ENCODE measurements at places on chromosomes 2 and 18.

GRCh38 chr2:35963824-35964223 is 391.8 kb upstream of the CRIM1 start:
- no peak for DNase-seq

DNA sequence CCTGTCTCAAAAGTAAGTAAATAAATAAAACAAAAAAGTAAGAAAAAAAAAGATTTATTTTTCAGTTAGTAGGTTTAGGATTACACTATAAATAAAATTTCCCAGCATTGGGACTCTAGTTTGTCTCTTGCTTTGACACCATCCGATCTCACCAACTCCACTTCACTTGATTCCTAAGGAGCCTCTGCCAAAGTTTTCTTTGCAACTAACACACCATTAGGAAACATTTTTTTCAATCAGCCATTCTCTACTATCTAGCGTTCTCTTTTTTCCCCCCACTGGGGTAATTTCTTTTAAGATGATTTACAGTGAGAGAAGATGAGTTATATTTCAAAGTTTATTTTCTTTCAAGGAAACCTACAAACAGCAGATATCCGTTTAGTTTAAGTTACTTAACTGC is 10.6 kb upstream of the NEMP2 start:
- DNase-seq = no peak

GRCh38 chr2:231033147-231034132 is 3.9 kb upstream of the C2orf72 start:
- no peak for DNase-seq

GRCh38 chr18:74493689-74494088 is 2.5 kb upstream of the CNDP2 start:
- DNase-seq = no peak

- DNase-seq = no peak
These were observed 74.8 kb upstream of the SLC66A3 start for GRCh38 chr2:11080253-11081115.

DNA sequence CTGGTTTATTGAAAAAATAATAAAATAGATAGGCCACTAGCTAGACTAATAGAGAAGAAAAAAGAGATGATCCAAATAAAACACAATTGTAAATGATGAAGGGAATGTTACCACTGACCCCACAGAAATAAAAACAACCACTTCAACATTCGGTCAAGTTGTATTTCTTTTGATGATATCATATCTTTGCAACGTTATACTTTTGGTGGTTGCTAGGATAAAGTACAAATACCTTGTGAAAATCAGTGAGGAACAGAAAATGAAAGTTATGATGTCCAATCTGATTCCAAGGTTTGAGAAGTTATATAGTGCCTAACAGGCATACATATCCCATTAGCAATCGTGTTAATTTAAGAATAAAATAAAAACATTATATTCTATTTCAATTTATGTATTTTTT is 6.6 kb upstream of the ASNSD1 start:
- DNase-seq = no peak

- no peak for DNase-seq
These were observed 95.6 kb upstream of the THOC1 start for GRCh38 chr18:363301-364085.

DNA sequence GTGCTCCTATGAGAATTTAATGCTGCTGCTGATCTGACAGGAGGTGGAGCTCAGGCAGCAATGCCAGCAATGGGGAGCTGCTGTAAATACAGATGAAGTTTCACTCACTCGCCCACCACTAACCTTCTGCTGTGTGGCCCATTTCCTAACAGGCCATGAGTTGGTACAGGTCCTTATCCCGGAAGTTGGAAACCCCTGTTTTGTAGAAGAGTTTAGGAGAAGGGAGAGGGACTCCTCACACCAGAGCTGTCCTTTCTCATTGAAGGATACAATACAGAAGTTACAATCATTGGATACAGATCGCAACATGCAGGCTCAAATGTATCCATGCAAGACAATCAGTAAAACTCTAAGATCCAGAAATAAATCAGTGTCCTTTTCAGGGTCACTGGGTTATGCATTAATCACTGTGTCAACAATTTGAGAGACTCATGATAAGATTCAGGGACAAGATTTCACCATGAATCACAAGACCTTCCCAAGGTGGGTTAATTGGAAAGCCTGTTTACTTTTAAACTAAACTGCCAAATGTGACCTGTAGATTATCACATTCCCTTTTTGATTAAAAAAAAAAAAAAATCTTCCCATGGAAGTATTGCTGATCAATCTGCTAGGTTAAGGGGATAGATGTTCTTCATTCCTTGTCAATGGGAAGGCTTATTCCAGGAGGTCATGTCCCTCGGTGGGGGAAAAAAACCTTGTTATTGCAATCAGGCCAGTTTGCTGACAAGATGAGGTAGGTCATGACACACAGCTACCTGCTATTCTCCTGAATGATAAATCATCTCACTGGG is 97.2 kb downstream of the SP100 start:
- DNase-seq = no peak

DNA sequence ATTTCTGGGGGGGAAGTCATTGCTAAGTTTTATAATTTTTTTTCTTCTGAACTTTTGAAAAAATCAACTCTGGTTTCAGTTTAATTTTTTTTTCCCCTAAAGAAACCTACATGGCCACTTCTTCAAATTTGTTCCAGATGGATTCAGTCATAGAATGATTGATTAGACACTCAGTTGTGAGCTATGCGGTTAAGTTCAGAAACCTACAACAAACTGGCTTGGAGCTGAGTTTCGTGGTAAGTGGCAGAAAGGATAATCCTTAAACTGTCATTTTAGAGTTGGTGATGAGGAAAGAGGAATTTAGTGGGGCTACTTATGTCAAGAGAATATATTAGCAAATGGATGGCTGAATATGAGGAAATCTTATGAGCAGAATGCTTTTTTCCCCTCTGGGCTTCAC is 23.7 kb downstream of the EFEMP1 start:
- DNase-seq = no peak

DNA sequence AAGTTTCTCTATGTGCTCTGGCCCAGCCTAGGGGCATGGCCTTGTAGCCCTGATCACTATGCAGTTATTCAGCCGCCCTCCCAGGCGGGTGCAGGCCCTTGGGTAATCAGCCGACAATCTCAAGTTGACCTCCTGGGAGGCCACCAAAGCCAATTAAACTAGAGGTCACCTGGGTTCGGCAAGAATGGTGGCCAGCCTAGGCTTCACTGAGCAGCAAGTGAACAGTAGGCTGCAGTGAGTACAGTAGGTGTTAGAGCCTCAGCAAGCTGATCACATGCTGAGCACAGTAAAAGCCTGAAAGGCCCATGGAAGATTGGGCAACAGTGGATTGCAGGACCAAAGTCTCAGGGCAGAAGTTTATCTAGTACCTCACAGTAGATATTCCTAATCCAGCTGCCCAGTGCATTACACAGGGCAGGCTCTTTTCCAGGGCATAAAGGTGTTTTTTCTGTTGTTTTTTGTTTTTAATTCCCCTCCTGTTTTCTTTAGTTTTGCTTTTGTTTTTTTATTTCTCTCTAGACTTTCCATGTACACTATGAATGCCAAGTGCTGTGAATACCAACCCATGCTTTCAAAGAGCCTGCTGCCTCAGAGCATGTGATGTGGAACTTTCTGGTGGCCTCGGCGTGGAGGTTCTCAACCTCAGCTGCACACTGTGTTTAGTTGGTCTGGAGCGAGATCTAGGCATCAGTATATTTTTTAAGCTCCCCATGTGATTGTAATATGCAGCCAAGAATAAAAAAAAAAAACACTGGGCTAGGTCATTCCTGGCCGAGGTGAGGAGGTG is 55.9 kb upstream of the ATL2 start:
- no peak for DNase-seq

GRCh38 chr18:29041976-29042375 is 865.0 kb upstream of the CDH2 start:
- DNase-seq = no peak

DNA sequence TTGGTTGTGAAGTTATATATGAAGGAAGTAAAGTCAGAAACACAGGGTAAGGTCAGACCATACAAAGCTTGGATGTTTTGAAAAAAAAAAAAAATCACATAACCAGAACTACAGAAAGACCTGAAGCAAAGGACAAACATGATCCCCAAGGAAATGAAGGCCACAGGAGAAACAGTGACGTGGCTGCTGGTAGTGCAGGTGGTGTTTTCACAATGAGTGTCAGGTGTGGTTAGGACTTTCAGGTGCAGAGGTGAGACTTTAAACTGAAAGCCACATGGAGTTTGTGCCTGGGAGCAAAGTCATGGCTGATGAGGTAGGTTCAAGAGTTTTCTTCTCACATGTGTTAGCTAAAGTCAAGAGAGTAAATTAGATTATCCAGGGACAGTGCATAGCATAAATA is 270.7 kb downstream of the PIEZO2 start:
- no peak for DNase-seq

- no peak for DNase-seq
These were observed 3.1 kb downstream of the SMYD5 start for GRCh38 chr2:73217160-73217559.

DNA sequence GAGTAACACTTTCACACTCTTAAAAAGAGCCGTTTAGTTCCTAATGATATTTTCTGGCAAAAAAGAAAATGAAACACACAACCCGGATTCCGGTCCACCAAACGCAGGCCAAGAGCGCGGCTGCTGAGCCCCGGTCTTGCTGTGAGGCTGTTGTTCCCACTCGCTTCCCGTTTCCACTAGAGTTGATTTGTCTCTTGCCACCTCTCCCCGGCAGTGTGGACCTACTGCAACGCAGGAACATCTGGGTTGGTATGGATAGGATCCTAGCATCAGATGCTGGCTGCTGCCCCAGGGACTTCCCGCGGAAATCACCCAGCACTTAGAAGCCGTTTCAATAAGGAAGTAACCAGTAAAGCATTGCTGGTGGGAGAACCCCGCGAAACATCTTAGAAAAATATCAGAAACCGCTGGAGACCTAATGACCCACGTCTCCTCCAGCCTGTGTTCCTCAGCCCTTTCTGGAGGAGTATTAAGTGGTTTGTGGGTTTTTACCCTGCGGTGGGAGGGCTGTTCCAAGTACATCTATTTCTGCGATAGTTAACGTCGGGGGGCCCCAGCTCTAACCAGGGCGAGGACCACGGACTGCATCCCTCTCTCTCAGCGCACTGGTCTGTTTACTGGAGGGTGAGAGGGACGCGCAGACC is 939 bp downstream of the DOCK10 start:
- peak; percentile 39 for DNase-seq

DNA sequence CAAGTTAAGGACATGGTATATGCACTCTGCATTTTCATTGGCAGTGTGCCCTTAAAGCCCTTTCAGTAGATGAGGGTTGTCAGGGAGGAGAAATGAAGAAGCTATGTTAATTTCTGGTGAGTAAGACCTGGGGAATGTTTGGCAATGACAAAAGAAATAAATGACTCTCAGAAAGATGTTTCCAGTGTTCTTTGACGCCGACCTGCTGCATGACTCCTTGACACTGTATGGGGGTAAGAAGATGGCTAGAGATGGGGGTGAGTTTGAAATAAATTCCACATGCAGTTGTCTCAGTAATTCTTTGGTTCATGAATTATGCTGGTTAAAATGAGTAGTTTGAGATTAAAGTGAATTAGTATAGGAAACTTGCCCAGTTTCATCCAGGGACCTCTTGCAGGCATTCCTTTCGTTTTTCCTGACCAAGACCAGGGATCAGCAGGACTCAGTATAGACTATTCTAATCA is 5.9 kb downstream of the CCDC121 start:
- DNase-seq = no peak

DNA sequence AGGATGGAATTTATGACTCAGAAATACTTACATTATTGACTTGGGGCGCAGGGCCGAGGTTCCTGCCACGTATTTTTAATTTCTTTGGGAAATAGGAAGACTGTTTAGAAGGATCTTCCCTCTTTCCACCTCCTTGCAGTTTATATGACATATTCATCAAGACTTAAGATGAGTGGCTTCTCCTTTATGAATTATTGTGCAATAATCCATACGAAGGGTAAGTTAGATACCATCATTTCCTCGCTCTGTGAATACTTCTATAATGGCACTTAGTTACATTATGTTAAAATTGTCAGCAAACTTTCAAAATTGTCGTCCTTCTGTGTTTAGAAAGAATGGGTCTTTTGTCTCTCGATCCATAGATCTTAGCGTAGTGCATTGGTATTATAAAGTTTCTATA is 328.8 kb upstream of the UBE2E3 start:
- DNase-seq = no peak

DNA sequence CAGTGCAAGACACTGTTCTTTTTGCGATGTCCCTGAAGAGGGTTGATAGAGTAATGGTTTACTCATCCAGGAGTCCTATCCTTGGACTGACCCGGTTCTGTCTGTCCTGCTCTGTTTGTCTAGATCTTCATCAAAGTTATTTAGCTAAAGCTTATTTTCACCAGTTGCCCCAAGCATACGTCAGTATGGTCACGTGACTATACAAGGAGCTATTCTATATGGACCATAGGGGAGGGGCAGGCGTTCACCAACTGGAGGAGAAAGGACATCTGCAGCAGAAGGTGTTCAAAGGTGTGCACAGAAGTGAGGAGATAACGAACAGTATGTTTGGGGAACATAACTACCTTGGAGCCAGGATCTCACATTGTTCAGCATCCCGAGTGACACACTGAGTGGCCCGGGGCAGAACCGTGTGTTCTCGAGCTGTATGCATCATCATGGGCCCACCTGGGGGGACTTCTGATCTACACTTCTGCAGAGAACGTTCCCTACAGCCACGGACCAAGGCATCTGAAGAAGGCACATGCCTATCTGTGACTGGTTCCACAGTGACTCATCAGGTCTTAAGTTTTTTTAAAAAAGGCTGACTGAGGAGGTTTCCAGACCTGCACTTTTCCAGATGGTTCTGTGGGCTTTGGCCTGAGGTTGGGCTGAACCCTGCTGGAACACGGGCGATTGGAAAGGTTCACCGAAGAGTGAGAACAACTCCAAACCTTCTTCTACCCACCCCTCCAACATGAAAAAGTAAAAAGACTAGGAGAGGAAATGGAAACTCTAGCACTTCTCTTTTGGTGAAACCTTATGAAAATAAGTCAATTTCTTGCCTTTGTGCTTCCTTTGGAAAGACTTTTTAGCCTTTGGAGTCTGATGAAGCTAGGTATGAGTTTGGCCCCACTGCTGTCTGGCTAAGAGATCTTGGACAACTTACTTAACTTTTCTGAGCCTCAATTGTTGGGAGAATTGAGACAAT is 68.6 kb upstream of the YWHAQ start:
- no peak for DNase-seq

- DNase-seq = no peak
These were observed at the start of gene LRRC30 for GRCh38 chr18:7230626-7231349. Gene LRRC30 (plus strand): TSS chr18:7231089. CDS start chr18:7231139, 50 bp downstream.

DNA sequence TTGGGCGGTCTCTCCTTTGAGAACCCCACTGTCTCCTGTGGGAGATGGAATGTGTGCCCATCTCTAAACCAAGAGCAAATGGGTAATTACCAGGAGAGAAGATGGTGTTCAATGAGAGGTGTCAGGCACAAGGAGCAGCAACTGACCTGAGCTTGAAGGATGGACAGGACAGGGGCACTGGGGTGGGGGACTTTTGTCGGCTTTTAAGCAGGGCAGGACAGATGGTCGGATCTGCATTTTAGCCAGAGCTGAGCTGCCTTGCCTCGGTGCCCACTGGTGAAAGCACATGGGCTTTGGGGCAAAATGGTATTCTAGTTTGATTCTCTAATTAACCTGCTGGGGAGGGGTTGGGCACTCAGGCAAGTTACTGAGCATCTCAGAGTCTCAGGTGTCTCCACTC is 98.0 kb downstream of the INHBB start:
- DNase-seq = no peak
